ENCODE measurements at places on chromosomes 2 and 18.

- DNase-seq: no peak
These were observed 66.0 kb upstream of the SPRED2 start for GRCh38 chr2:65498396-65498795.

- no peak for DNase-seq
These were observed 66.0 kb upstream of the ACYP2 start for GRCh38 chr2:54049365-54049764.

DNA sequence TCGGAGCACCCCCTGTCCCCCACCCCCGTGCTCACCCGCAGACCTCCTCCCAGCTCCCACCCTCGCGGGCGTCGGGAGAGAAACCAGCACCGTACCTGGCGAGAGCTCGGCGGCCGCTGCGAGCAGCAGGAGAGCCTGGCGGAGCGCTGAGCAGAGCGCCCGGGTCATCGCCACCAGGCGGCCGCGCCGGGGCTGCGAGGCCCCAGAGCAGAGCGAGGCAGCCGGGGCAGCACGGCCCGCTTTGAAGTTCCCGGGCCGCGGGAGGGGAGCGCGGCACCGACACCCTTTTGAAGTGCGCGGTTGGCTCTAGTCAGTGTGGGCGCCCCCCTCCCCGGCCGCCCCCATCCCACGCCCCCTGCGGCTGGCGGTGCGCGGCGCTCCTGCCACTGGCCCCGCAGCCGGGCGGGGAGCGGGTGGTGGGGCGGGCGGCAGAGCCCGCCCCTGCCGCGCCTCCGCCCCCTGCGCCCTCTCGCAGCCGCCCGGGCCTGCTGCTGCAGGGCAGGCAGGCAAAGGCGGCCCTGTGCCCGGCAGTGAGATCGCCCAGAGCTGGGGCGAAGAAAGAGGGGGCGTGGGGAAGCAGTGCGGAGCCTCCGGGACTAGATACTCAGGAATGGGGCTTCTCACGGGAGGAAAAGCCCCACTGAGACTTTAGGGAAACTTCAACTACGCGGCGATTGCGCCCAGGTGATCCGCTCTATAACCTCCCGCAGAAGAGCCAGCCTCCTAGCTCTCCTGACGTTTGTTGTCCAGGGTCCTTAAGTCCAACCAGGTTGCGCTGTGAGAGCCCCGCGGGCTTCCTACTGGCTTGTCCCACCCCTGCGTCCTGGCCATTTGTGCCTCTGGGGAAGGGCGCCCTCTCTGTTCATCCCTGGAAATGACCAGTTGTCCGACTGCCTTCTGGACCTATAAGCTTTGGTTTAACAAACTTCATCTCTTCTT lies at the start of gene ACVR1C:
Gene ACVR1C, minus strand, starts transcription at position 388 of the 939 bp plus-strand sequence. Its CDS starts 220 bp downstream, at position 168.
- peak; percentile 90 for DNase-seq

GRCh38 chr2:30738141-30738911 lies 68.9 kb downstream of the CAPN13 start:
- no peak for DNase-seq

DNA sequence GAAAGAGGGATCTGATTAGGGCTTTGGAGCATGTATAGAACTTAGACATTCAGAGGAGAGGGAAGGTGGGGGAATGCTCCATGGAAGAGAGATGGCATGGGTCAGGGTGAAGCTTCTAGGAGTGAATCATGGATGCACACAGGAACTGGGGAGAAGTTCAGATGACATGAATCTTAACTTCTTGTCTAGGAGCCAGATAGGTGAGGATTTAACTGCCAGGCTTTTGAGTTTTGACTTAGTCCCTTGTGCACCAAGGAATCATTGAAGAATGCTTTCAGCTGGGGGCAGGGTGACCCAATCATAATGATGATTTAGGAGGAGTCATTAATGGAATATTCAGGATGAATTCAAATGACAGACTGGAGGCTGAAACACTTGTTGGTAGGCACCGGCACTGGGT lies 48.7 kb downstream of the ACYP2 start:
- DNase-seq: no peak

GRCh38 chr2:28201671-28202180 lies 190.9 kb upstream of the FOSL2 start:
- DNase-seq: no peak

- no peak for DNase-seq
These were observed 22.1 kb downstream of the MFF start for GRCh38 chr2:227347117-227347516.

- no peak for DNase-seq
These were observed 5.6 kb upstream of the WDR7 start for GRCh38 chr18:56645415-56646016.

DNA sequence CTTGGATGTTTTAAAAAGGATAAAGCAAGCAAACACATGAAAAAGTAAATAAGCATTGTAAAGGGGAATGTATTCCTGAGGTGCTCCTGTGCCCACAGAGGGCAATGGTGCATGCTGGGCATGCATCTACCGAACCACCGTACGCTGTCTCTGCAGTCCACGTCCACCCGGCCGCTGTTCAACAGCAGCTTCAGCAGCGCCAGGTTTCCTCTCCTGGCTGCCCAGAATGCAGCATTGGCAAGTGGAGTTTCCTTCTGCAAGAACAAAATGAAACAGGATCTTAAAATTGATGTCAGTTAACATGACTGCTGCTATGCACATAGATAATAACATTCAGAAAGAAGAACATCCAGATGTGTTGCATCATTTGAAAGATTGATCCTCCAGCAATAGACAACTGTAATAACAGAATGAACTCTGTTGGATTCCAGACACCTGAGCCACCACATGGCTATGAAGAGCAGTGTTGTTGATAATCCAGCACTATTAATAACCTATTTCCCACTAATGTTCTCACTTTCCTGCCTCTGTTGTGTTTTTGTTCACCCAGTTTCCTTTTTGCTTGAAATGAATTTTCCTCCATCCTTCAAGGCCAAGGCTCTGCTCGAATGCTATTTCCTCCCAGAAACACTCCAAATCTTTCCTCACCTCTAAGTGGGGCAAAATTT lies 13.6 kb downstream of the ANKRD29 start:
- no peak for DNase-seq

All from transverse colon (tissue), 4 donors.